Activated CD4-positive, alpha-beta memory T cell treated with anti-CD3 and anti-CD28 coated beads, Interleukin-2, amount 10 ng/mL, durations not matched to agents 7 days and 5 days (primary cell): ENCODE measurements at places on chromosomes 6 and 20. TPM values are rescaled to one million over a fixed set of nuclear protein-coding genes. Genes with fewer than 3 reads are reported as not detected.

DNA sequence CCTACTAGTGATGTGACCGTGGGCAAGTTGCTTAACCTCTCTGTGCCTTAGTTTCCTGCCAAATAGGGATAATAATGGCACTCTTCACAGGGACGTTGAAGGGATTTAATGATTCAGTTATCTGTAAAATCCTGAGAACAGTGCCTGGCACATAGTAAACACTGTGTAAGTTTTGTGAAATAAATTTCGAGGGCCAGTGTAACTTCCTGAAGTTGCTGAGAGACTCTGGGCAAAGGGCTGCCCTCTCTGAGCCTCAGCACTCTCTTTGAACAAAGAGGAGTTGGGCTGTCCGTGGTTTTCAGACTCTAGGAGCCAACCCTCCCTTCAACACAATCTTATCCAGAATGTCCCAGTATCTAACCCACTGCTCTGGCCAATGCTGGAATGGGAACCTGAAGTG is 2.5 kb upstream of the TEAD3 start:
- peaks cover 42% of the 10 kb centered on the region for H3K27me3 ChIP-seq
- H3K4me3 ChIP-seq, result no peak overlapping the region
- no peak for DNase-seq
- peaks cover 10% of the 10 kb centered on the region for H3K4me1 ChIP-seq
- H3K27ac ChIP-seq, result no peak overlapping the region

The ATAT1 gene
- total RNA-seq, result 6.3 TPM

DNA sequence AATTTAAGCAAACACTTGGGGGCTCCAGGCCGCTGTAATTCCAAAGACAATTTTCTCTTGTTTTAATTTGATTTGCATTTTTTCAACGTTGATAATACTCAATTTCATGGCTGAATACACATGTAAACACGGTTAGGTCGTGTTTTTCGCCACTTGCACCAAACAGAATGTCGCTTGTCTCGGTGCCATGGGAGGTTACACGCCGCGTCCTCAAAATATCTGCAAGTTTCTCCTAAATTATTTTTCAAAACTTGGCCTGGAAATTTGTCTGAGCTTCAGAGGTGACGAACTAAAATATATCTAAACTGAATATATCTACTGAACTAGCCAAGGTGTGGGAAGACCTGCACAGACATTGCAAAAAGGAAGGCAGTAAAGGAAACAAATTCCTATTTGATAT is 15.0 kb downstream of the FOXA2 start:
- no peak for DNase-seq
- H3K36me3 ChIP-seq, result peaks cover 3% of the 10 kb centered on the region
- H3K4me3 ChIP-seq, result no peak overlapping the region
- no peak overlapping the region for H3K27ac ChIP-seq
- H3K27me3 ChIP-seq, result peaks cover 52% of the 10 kb centered on the region
- H3K4me1 ChIP-seq, result no peaks in the 10 kb centered on the region

GRCh38 chr6:129634411-129635230 is 75.4 kb downstream of the ARHGAP18 start:
- no peaks in the 10 kb centered on the region for H3K4me1 ChIP-seq
- H3K4me3 ChIP-seq, result no peak overlapping the region
- no peak overlapping the region for H3K27ac ChIP-seq
- DNase-seq, result no peak
- peaks cover 22% of the 10 kb centered on the region for H3K36me3 ChIP-seq
- H3K27me3 ChIP-seq, result no peaks in the 10 kb centered on the region

DNA sequence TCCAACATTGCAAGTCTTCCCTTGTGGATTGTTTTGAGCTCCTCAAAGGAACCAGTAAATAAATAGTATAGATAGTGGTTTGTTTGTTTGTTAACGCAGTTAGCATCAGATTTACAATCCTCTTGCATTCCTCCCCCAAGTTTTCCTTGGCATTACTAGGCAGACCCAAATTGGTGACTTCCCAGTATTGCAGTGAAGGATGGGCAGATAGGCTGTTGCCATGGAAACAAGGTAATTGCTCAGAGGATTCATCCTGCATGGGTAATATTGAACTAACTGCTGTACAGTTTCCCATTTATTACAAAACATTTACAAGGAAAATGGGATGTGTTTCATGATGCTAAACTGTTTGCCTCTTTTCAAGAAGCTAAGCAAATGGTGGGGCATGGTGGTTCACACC is 477.2 kb downstream of the EPM2A start:
- H3K4me1 ChIP-seq, result no peaks in the 10 kb centered on the region
- no peak overlapping the region for H3K27ac ChIP-seq
- H3K27me3 ChIP-seq, result no peaks in the 10 kb centered on the region
- DNase-seq, result no peak
